ENCODE measurements at places on chromosomes 6 and 20.

GRCh38 chr6:55528624-55529023 is 50.4 kb downstream of the HMGCLL1 start:
- no peak for DNase-seq

- no peak for DNase-seq
These were observed 122.3 kb downstream of the B3GAT2 start for GRCh38 chr6:70834520-70834919.

DNA sequence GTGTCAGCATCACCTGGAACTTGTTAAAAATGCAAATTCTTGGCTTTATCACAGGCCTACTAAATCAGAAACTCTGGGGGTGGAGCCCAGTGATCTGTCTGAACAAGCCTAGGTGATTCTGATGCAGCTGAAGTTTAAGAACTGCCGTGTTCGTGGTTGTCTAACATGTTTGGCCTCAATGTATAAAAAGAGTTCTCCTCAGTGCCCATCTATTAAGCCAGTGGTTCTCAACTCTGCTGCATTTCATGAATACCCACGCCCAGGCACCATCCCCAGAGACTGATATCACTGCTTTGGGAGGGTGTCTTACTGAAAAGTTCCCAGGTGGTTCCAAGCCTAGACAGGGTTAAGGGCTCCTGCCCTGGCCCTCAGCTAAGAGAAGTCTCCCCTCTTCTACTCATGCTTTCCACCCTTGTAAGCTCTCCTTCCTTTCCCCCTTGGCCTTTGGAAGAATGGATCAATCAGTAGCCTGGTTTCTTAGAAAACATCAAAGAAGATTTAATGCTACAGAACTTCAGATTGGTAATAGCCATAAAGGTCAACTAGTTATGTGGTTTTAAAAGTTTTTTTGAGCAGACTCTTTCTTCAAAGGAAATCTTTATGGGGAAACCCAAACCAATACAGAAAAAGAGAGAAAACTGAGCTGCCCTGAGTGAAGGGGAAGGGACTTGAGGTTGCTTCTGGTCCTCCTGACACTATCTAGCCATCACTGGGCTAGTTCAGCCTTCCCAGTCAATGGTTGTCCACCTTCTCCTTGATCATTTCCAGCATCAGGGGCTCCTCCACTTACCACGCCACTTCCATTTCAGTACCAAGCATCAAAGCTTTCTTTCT is 38.9 kb upstream of the TNFAIP3 start:
- no peak for DNase-seq

GRCh38 chr20:25191051-25191450 is 4.5 kb upstream of the ENTPD6 start:
- no peak for DNase-seq

DNA sequence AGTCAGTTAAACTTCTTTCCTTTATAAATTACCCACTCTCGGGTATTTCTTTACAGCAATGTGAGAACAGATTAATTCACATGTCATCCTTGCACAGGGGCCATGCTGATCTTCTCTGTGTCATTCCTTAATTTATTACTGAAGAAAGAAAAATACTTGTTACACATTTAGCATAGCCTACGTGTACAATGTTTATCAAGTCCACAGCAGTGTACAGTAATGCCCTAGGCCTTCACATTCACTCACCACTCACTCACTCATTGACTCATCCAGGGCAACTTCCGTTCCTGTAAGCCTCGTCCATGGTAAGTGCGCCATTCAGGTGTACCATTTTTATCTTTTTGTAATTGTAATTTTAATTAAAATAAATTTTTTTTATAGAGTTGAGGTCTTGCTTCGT is 73.6 kb downstream of the RSPH3 start:
- DNase-seq, result no peak

GRCh38 chr6:43428112-43428570 is 800 bp downstream of the ABCC10 start:
- no peak for DNase-seq

DNA sequence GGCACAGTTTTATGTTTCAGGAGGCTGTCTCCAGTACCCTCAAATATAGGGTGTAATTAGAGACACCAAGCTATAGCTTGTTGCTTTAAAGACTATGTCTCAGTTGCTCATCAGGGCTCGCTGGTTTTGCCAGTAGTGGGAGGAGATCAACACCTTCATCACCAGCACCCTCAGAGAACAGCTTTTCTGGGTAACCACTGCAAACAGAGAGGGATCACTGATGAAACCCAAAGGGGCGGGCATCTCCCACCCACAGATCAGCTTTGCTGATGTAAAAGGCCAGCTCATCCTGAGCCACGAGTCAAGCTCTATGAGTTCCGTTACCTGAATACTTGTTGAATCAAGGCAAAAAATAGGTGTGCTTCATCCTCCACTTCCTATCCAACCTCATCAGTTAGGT is 187.7 kb downstream of the AIG1 start:
- no peak for DNase-seq

GRCh38 chr6:153947808-153948447 is 91.1 kb upstream of the OPRM1 start:
- DNase-seq, result no peak

GRCh38 chr6:153511896-153512496 is 380.9 kb upstream of the RGS17 start:
- DNase-seq, result no peak

DNA sequence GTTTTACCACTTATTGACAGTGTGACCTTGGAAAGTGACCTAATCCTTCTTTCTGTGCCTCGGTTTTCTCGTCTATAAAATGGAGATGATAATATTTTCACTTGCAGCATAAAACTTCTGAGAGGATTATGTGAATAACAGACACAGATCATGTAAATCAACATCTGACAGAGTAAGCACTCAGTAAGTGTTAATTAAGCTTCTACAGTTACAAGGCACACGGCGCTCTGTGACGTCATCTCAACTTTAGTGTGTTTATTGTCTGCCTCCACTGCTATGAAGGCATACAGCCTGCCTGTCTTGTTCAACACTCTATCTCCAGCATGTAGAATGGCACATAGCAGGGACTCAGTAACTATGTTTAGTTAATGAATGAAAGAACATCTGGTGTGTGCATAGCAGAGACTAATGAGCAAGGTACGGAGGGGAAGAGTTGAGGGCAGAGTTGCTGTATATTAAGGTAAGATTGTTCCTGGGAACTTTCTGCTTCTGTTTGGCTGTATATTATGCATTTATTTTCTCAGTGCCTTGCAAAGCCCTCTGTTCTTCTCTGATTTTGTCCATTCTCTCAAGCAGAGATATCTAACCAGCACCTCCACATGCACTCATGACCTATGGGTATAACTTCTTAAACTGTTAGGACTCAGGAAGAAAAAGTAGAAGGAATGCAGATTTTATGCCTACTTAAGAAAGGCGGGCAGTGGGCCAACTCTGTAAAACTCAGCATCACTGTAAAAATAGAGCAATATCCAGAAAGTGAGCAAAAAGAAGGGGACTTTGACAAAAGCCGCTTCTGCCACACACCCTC is 66.4 kb upstream of the STMND1 start:
- no peak for DNase-seq

- no peak for DNase-seq
These were observed 22.8 kb downstream of the SRSF3 start for GRCh38 chr6:36616893-36617521.

GRCh38 chr20:19749618-19750071 is 8.4 kb upstream of the RIN2 start:
- no peak for DNase-seq

DNA sequence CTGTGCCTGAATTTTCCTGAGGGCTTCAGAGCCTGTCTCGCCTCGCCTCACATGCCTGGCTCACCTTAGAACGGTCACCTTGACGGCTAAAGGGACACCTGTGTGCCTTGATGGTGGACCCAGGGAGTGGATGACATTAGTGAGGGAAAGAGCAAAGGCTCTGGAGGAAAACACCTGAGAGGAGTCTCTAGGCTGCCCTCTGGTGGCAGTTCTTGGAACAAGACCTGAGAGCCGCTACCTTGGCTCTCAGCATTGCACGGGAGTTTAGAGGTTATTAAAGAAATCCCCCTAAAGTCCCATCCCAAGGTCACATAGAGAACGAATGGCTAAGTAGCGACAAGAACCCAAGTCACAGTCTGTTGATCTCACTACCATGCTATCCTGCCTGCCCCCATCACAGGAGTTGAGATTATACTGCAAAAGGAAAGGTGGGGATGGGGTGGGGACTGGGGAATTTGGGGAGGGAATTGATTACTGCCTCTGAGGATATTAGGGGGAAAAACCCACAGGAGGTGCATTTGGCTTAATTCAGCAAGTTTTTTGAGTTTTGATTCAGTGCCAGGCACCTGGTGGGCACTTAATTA is 7.9 kb upstream of the CDSN start:
- DNase-seq, result peak; percentile 56

GRCh38 chr6:146915671-146916127 is 288.5 kb upstream of the STXBP5 start:
- no peak for DNase-seq

DNA sequence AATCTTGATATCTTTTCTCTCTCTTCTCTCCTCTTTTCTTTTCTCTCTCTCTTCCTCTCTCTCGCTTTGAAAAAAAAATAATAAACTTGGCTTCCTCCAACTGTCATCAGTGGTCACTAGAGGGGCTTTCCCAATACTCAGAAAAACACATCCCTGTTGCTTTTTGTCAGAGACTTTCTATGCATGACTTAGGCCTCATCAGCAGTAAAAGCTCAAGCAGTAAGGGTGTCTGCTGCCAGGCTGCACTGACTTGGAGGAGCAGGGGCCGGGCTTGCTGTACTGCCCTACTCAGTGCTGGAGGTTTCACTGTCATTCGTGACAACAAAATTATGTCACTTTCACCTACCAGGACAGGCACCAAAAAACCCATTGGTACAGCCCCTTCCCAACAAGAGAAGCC is 272.0 kb downstream of the ADGB start:
- no peak for DNase-seq

GRCh38 chr6:157806856-157807215 is 16.2 kb upstream of the SNX9 start:
- no peak for DNase-seq

- no peak for DNase-seq
These were observed 58.6 kb downstream of the GFOD1 start for GRCh38 chr6:13428583-13429405.

DNA sequence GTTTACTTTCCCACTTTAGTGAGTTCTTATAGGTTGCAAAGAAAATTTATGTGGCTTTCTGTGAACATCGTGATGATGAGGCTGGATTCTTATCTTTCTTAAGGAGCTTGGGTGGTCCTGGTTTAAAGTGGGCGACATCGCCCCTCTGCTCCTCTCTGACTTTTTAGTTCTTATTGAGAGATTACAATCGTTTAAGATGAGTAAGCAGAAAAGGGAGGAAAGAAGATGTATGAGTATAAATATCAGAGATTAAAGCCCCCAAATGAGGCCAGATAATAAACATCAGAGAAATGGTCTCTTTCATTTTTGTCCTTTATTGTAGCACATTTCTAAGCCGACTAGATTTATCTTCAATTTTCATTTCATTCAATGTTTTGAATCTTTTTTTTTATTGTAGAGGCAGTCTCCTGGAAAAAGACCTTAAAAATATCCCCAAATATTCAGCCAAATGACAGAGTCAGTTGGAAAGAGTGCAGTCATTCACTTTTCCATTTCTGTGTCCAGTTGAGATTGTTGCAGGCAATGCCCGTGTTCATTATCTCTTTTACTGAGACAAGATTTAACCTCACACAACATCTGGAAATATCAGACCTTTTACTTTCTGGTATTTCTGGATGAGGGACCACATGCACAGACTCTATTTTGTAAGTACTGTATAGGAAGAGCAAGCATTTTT is 62.0 kb upstream of the PDE7B start:
- no peak for DNase-seq

- no peak for DNase-seq
These were observed 68.3 kb downstream of the PKHD1 start for GRCh38 chr6:52019092-52019491.

DNA sequence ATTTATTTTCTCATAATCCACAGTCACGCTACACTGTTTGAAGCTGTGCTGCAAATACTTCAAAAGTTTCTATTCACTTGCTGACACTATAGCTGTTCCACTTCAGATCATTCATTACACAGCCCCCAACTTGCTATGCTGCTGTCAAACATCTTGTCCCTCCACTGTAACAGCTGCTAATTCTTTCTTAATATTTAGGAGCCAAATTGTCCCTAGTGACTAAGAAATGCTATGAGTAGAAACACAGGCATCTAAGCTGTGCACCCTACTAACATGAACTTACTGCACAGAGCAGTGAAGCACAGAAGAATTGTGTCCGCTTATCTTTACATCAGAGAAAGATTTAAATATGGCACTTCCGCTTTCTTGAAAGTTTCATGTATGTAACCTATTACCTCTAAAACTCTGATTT is 91.3 kb downstream of the PDE10A start:
- no peak for DNase-seq

- no peak for DNase-seq
These were observed 10.9 kb downstream of the EDN1 start for GRCh38 chr6:12301018-12301417.

DNA sequence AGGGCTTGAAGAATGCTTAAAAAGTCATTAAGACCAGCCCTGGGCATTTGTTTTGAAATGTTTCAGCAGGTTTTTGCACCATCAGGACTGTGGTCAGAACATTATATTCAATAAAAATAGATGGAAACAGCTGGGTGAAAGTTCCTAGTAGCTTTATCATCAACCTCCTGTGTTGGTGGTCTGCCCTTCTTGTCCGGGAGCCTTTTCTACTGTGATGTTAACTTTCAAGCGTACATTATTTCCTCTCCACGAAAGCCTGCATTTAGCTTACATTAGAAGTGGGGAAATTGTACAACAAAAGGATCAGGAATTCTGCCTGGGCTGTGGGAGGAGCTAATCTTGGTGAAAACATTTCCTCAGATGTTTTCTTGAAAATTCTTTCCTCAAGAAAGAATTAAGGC is 71.1 kb downstream of the LAMA4 start:
- DNase-seq, result no peak

- no peak for DNase-seq
These were observed 12.3 kb upstream of the ASF1A start for GRCh38 chr6:118881440-118882313.

- DNase-seq, result no peak
These were observed 19.6 kb downstream of the RTN4IP1 start for GRCh38 chr6:106609699-106610098.

DNA sequence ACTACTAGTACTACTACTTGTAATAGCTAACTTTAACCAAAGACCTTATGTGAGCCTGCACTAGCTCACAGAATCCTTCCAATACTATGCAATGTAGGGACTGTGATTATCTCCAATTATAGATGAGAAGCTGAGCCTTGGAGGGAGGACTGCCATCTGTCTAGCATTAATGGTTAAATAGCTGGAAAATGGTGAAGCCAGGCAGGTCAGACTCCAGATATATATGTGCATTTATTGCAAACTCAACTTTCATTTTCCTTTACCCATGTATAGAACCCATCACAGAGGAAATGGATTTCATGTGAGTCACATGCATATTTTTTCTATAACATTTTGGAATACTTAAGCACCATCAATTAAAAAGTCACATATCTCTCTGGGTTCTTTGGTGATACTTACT is 229.9 kb downstream of the BCAS1 start:
- DNase-seq, result no peak

DNA sequence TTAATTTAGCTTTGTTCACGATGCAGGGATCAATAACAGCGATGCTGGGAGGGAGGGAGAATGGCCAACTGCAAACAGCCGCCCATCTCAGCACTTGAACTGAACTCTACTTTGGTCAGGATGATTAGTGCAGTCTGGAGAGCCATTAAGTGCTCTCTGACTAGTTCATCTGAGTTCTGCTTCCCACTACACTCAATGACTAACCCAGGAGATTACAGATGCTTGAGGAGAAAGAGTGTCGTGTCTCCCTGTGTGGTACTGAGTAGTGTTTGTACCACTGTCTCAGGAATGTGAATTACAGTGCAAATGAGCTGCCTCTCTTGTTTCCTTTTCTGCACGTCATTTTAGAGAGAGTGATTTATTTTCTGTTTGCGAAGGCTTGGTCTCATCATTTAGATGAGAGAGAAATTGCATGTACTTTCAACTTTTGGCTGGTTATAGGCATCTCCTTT is 23.5 kb downstream of the CARMIL1 start:
- no peak for DNase-seq
